ENCODE measurements at places on chromosomes 5 and 9.

- no peak for DNase-seq
Measured at GRCh38 chr9:91783411-91783810, 166.6 kb downstream of the ROR2 start.

- no peak for DNase-seq
Measured at GRCh38 chr5:179734536-179735164, 2.0 kb downstream of the MAML1 start.

GRCh38 chr5:32051796-32052195 is 122.3 kb downstream of the GOLPH3 start:
- DNase-seq: no peak

GRCh38 chr5:155004138-155004744 is 9.3 kb upstream of the KIF4B start:
- DNase-seq: peak; percentile 7

DNA sequence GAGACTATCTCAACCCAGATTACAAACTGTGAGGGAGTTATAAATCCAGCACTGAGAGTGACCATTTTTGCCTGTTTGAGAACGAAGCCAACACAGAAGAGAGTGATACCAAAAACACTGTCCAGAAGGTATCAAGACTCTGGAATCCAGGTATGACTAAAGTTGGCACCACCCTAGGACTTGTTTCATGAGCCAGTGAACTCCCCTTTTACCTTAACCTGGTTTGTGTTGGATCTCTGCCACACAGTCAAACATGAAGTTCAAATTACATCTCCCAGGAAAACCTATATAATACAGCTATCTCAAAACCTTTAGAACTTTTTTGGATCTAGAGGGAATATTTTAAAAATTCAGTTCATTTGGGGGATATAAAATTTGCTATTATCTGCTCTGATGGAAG is 11.4 kb downstream of the ZBTB5 start:
- DNase-seq: no peak

DNA sequence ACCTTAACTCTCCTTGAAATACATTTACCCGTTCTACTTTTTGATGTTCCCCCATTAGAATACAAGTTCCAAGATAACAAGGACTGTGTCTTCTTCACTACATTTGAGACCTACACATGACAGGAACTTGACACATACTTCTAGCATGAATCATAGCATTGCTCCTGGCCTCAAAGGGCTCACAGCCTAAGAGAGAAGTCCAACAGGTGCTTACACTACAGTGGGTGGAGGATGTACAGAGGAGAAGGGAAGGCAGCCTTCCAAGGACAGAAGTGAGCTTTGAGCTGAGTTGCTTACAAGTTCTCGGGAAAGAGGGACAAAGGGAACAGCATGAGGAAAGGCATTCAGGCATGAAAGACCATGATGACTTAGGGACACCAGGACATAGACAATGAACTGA is 56.9 kb upstream of the MSX2 start:
- DNase-seq: no peak

DNA sequence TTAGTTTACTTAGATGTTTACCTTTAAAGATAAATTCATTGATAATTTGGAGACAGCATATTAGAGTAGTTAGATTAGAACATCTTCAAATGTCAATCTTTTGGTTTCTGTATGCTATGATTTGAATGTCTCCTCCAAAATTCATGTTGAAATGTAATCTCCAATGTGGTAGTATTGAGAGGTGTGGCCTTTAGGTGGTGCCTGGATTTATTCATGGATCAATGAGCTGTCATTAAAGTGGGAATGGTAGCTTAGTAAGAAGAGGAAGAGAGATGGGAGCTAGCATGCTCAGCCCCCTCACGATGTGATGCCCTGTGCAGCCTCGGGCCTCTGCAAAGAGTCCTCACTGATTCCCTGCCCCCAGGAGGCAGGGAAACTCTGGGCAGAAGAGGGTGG is 133.6 kb upstream of the TUT7 start:
- no peak for DNase-seq
